Esophagus squamous epithelium (tissue), 5 donors: ENCODE measurements at places on chromosomes 7 and 10.

- no peak for DNase-seq
Observed at GRCh38 chr10:112613620-112614019, 166.6 kb downstream of the VTI1A start.

DNA sequence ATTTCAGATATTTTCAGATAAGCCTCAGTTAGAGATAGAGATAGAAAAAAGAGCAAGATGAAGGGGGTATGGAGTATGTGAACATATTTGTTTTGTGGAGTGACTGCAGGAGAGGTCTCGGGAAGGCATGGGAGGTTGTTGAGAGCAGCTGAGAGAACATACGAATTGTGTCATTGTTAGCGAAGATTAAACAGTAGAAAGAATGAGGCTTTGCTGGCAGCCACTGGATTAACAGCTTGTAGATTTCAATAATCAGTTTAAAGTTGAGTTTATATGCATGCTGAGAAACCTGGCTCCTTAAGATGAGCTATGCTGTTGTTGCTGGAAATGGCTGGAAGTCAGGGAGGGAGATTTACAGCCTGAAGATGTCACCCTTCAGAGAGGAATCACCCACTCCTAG, 100.9 kb upstream of the SORCS3 start:
- DNase-seq = no peak

DNA sequence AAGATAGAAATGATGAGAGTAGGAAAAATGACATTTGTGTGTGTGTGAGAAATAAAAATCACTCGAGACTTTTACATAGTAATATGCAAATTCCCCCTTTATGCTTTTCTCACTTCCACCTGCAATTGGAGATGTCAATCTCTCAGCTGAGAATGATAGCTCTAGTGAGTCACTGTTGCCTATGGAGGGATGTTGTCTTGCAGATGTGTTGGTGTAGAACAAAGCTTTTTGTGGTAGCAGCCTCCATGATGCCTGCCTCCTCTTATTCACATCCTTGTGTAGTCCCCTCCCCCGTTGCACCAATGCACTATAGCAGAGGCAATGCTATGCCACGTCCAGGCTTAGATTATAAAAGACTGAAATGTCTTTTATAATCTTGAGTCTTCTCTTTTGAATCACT, 33.8 kb downstream of the SPAG6 start:
- DNase-seq = no peak

- no peak for DNase-seq
Observed at GRCh38 chr7:121313220-121313792, 15.5 kb upstream of the WNT16 start.

GRCh38 chr7:80869821-80870751, 48.8 kb downstream of the SEMA3C start:
- no peak for DNase-seq

DNA sequence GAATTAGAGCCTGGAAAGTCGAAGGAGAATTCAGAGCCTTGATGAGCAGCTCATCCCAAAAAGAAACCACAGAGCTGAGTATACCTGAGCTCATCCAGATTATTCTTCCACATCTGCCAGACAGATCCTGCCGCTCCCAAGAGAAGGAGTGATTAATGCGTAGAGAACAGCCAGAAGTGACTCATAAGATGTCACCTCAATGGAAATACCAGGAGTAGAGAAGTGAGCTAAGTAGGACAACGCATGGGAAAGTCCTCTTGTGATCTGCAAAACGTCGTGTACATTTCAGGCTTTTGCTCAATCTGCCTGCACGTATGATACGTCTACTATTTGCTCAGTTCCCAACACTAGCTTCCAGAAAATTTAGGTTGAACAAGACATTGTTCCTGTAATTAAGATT, 230.5 kb upstream of the AUTS2 start:
- DNase-seq = no peak

GRCh38 chr10:12644380-12645144, 295.2 kb downstream of the CAMK1D start:
- no peak for DNase-seq

GRCh38 chr7:157310676-157311185, 26.1 kb upstream of the DNAJB6 start:
- no peak for DNase-seq

DNA sequence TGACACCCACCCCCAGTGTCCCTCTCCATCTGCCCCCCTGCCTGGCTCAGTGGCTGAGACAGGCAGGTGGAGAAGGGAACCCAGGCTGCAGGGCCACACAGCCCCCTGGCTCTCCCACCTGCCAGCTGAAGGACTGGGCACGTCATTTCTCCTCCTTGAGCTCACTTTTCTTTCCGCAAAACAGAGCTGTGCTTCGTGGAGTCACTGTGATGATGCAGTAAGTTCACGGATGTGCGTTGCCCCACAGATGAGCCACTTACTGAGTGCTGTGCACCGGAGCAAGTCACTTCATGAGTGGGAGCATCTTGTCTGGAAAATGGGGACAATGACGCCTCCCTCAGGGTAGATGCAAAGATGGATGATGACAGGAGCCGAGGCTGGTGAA, 2.7 kb downstream of the OPN4 start:
- DNase-seq = no peak

DNA sequence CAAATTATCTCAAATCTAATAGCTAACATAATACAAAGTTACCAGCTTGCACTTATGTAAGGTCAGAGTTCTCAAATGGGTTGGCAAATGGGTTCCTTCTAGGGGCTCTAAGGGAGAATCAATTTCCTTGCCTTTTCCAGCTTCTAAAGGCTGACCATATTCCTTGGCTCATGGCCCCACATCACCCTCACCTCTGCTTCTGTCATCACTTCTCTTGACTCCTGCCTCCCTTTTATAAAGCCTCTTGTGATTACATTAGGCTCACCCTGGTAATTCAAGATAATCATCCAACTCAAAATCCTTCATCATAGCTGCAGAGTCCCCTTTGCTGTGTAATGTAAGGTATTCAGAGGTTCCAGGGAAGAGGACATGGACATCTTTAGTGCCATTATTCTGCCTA, 42.1 kb downstream of the CHN2 start:
- no peak for DNase-seq

DNA sequence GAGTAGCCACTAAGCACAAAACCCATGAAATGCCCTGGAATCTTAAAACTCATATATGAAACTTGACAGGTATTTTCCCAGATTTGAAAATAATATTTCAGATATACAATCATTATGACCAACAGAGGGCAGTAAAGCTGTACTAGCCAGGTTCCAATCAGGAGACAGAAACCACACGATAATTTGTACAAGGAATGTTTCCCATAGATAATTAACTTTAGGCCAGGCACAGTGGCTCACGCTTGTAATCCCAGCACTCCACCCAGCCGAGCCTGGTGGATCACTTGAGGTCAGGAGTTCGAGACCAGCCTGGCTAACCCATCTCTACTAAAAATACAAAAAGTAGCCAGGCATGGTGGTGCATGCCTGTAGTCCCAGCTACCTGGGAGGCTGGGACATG, 31.0 kb upstream of the NUB1 start:
- DNase-seq = no peak

GRCh38 chr7:155425887-155426286, 32.0 kb upstream of the EN2 start:
- no peak for DNase-seq

DNA sequence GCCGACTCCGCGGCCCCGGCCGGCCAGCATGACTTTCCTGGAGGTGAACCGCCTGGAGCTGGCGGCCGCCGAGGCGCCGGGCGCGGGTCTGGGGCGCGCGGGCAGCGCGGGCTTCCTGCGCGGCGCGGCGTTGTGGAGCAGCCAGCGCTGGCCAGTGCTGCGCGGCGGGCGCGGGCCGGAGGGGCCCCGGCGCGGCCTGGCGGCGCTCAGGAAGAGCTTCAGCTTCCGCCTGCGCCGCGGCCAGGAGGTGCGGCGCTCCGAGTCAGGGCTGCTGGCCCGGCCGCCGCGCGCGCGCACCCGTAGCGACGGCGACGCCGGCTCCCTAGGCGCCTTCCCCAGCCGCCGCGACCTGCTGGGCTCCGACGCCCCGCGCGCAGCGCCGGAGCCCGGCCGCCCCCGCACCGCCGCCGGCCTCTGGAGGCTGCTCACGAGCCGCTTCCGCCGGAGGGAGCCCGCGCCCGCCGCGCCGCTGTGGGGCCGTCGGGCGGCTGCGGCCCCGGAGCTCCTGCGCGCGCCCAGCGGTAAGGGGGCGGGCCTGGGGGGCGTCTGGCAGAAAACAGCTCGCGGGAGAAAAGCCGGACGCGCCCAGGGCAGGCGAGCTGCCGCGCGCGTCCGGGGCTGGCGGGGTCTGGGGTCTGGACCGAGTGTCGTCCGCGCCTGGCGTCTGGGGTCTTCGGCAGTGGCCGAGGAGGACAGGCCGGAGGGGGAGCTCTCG, 29.0 kb downstream of the AGAP3 start:
- no peak for DNase-seq

- DNase-seq = no peak
Observed at GRCh38 chr7:23184709-23185359, 3.0 kb downstream of the NUP42 start.

DNA sequence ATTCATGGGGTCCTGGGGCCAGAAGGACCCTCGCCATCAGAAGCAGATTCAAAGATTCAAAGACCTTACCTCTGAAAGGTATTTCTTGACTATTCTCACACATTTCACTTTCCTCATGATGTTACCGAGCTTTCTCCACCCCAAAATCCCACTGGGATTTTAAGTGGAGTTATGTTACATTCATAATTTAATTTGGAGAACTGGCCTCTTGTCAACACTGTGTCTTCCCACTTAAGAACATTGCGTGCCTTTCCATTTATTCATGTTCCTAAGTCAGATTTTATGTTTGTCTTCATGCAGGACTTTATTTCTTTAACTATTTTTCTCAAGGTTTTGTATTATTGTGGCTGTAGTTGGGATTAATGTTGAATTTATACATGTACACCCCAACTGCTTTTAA, 123.5 kb upstream of the BMPER start:
- DNase-seq = no peak

- no peak for DNase-seq
Observed at GRCh38 chr7:1579481-1580421, 9.9 kb upstream of the PSMG3 start.

DNA sequence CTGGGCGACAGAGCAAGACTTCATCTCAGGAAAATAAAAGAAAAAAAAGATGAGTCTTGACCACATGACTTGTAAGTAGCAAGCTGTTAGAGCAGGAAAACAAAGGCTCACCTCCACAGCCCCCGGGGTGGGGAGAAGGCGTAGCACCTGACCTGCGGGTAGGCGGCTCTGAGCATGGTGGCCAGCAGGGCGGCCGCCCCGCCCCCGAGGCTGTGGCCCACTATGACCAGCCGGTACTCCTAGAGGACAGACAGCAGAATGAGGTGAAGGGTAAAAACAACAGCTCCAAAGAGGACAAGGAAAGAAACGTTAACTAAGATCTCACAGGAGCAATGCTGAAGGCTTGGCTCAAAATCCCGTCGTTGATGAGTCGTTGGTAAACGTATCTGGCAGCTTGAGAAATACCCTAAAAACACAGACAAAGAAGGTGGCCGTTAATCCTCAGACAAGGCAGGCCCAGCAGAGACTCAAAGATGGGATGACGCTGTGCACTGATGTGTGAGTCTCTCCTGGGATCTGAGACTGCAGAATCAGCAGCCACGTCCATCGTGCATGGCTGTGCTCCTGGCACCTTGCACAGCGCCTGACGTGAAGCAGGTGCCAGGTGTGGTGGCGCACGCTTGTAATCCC, 31.1 kb downstream of the DAGLB start:
- no peak for DNase-seq

DNA sequence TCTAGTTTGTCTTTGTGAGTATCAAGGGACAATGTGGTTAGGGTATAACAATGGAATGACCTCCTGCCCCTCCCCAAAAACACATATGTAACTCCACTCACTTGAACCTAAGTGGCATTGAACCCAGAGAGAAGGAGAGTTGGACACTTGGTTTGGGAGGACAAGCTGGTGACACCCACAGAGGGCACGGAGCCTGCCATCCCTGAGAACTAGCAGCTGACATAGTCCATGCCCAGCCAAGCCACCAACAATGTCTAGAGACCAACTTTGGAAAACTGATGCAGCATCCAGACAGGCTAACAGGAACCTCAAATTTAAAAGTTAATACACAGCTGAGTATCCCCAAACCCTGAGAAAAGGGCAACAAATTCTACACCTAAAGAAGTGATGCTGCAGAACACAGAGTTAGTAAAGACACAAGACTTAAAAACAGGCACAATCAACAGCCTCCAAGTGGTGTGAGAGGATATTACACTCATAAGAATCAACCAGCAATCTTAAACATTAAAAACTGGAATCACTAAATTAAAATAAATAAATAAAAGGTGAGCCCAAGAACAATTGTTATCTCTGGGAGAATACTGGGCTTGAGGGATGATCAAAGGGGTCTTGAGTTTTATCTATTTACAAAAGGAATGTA, 27.2 kb downstream of the NUDCD3 start:
- no peak for DNase-seq

GRCh38 chr7:69204943-69205342, 393.3 kb upstream of the AUTS2 start:
- no peak for DNase-seq
